ENCODE measurements at places on chromosomes 1 and 21.

GRCh38 chr1:195241066-195241465, 1367.2 kb downstream of the KCNT2 start:
- DNase-seq: no peak

GRCh38 chr21:26236281-26236680, 65.7 kb upstream of the APP start:
- DNase-seq: no peak

DNA sequence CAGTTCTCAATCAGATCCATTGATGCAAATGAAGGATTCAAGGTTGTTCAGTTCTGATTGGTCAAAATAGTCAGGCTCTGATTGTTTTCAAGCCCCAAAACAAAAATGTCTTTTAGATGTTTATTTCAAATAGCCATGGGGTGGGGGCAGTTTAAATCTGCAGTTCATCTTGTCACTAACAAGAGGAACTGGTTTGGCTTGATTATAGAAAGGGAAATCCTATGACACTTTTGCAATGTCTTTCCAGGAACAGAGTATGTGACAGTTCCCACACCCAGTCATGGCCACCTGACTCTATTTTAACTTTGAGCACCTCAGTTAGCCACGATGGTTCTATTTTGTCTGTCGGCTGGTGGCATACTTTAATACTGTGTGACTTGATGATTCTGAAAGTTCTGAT, 1544.1 kb downstream of the PLA2G4A start:
- no peak for DNase-seq

DNA sequence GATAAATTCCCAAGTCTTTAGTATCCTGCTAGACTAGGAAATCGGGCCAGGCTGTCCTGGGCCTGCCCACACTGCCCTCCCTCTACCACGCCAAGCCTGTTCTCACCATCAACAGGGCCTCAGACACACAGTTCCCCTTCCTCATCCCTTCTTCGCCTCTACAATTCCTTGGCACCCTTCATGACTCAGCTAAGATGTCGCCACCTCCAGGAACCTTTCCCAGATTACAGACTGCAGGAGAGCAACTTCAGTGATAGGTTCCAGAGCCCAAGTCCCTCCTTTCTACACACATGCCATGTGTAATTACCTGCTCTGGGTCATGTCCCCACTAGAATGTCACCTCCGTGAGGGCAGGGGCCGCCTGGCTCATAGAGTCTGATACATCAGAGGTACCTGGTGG, 3.3 kb downstream of the RIMS3 start:
- DNase-seq: no peak

All from activated CD4-positive, alpha-beta T cell treated with anti-CD3 and anti-CD28 coated beads, Interleukin-2, amount 50 U/mL, for 4 hours (primary cell).